ENCODE measurements at places on chromosomes 1 and 21.

DNA sequence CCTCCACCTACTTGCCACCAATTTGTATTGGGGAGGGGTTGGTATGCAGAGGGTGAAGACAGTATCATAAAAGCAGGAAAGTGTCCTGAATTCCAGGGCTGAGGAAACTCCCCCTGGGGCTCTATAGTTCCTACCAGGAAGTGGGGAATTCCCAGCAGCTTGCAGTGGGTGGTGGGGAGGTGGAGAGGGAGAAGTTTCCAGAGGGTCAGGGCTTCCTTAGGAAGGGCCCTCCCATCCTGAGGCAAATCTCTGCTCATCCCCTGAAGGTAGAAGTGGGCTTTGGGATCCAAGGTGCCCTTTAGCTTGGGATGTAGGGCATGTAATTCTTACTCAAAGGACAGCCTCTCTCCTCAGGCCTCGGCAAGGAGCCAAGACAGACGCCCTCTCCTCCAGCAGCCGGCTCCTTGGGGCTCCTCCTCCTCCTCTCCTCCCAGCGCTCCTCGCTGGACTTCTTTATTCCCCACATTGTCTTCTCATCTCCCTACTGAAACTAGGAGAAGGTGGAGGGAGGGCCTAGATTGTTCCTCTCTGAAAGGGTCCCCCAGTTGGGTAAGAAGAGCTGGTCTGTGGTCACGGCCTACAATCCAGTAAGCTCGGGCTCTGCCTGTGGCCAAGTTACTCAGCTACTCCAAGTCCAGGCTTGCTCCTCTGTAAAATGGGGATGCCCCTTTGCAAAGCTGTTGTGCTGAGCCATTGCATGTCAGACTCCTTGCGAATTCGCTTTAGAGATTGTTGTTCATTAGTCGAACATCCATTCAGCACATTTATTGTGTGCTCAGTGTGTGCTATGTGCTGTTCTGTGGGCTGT, 17.9 kb upstream of the CSF1 start:
- no peak for DNase-seq

DNA sequence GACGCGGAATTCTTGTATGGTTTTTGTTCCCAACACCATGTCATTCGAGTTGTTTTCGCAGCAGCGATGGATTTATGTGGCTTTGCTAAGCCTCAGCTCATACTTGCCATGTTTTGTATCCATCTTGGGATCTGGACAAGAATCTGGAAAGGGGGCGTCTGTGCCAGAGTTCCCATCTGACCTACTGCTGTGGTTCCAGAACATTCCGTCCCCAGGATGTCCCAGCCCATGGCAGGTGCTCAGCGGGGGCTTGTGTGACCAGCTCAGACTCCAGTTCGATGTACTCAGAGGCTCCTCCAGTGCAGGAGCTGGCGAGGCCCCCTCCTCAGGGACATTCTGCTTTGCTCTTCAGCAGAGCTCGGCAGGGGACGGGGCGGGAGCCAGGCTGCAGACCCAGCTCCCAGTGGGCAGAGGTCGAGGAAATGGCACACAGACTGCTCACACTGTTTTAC, 24.0 kb upstream of the ADARB1 start:
- DNase-seq: peak; percentile 56

DNA sequence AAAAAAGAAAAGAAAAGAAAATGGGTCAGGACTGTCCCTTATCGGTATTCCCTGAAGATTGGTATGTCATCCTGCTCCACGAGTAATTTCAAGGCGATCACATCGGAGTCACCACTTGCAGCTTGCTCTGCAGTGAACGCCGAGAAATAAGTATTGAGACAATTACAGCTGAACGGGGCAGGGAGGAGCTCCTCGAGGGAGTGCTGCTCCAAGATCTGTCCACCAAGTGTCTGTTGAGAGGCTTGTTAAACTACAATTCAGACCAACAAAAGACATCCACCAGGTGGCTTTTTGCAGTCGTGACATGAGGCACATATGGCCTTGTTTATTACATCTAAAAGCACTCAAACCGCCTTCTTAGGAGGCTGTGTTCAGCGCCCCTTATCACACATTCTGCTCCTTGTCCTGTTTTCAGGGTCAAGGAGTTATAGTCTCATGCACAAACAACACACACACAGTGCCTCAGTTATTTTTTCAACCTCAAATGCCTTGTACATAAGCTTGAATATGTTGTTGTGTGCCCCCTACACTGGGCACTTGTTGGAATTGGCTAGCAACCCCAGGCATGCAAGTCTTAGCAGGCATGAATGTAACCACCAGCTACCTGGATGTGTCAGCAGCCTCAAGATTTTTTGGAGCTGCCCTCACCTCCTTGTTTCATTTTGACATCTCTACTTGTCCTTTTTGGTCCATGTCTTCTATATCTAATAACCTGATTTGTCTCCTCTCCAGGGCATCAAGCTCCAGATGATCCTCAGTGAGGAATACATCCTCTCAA, 13.0 kb upstream of the CD48 start:
- no peak for DNase-seq

DNA sequence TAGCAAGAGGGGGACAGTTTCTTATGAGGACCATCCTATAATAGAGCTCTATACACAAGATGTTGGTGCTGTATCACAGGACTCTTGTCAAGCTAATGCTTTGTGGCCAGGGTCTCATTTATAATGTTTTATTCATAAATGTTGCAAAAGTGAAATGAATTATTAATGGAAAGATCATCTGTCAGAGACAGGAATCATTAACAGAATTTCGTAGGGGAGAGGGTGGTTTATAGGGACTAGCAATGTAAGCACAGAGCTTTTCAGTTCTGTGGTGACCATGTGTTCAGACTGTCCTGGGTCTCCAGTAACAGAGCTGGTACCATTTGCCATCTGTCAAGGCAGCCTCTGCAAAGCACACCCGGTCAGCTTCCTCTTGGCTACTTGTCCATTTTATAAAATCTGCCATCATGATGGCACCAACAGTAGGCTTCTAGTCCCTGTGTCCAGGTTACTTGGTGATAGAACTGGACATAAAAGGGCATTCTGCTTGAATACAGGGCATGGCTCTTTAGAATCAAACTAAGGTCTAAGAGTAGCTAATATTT, 36.2 kb downstream of the LPAR3 start:
- DNase-seq: no peak

DNA sequence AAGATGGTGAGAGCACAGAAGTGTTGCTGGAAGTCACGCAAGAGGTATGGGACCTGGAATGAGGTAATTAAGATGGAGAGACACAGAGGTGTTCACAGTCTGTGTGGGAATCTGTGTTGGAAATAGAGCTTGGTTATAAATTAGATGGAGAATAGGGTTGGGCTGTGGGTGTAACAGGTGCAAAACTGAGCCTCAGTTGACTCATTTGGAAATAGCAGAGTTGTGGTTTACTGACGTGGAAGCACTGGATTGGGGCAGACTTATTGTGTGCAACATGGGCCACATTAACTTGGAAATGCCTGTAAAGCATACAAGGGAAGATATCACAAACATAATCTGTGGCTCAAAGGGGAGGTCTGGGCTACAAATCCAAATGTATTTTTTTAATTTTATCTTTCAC, 13.0 kb downstream of the CAMSAP2 start:
- no peak for DNase-seq

DNA sequence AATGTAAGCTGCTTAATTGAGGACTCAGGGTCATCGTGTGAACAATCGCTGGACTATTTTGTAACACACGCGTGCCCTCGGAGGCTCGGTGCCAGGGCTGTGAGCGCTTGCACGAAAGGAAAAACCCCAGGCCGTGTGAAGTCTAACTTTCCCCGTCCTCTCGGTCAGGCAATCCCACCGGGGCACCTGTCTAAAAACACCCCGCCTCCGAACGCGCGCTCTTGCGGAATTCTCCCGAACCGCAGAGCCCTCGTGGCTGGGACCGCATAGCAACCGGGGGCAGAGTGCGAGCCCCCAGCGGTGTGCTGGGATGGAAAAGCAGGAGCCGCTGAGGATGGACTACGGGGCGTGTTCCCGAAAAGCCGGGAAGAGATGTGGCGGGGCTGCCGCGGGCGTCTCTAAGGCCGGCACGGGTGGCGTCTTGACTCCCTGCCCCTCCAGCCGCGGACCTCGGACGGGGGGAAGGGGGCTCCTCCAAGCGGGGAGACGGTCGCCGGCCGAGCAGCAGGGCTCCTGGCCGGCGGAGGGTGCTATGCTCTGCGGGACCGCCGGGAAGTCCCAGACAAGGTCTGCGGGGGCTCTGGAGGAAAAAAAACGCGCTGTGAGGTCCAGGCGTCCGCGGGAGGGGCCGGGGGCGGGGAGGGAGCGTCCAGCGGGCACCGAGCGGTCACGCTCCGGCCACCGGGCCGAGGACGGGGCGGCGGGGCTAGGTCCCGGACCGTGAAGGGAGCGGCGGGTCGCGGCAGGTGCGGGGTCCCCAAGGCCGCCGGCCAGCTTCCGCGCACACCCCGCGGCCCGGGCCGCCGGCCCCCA, 936 bp downstream of the ZBTB21 start:
- DNase-seq: peak; percentile 72

DNA sequence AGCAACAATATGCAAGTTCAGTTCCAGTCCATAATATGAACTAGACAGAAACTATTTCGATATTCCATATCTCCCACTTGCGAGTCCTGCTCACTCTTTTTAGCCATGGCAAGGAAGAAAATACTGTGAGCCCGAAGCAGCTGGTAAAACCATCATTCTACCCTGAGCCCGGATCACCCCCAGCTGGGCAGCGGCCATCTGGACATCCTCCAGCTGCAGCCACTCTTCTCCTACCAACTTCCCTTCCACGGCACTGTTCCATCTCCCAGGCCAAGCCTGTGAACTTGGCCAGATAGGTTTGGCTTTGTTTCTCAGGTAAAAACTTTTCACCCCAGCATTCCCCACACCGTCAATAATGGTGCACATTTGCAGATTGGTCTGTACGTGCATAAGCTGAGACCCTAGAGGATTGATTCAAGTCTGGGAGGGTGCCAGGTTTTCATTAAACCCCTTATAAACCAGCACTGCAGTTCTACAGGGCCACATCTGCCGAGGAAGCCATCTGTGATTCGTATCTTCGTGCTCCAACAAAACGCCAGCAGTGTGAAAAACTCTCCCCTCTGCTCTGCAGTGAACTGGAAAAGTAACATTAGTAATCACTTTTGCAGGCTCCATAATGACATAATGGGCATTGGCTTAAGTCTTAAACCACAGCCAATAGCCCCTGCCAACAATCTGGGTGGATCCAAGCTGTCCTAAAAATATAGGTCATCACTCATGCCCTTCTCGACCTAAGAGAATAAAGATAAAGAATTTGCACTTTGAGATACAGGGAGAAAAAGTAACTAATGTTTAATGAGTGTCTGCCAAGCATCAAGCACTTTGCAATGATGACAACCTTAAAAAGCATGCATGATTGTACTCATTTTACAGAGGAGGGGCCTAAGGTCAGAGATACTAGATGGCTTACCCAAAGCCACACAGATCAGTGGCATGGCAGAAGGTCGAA, 205.1 kb downstream of the PLPP3 start:
- peak; percentile 89 for DNase-seq

GRCh38 chr1:40478276-40478675, 1.2 kb downstream of the ZFP69 start:
- no peak for DNase-seq

DNA sequence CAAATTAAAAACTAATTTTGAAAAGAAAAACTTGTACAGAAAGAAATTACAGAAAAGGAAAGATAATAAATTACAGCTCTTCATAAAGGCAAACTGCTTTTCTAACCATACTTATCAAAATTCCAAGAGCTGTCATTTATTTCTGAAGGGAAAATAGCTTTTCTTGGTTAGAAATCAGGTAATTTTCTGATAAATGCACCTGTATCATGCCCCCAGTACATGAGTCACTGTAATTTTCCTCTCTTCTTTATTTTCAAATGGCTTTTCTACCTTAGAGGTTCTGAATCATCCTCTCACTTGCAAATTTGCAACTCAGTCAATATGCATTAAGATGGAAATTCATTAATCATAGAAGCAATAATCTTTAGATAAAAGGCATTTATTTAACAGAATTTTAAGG, 100.1 kb downstream of the SLC35F3 start:
- DNase-seq: no peak

- peak; percentile 5 for DNase-seq
These were observed 15.4 kb upstream of the ARF1 start for GRCh38 chr1:228066891-228067654.

All from right hindlimb (tissue), 1 donor.